ENCODE measurements at places on chromosomes 13 and 19.
A peak's percentile ranks its signal among the peaks of the same experiment; 100 is the strongest.

GRCh38 chr19:44476559-44477408 is 23.5 kb downstream of the ZNF180 start:
- DNase-seq = peak; percentile 21

- DNase-seq = no peak
These were observed 143.5 kb downstream of the DNAJC15 start for GRCh38 chr13:43166644-43167457.

DNA sequence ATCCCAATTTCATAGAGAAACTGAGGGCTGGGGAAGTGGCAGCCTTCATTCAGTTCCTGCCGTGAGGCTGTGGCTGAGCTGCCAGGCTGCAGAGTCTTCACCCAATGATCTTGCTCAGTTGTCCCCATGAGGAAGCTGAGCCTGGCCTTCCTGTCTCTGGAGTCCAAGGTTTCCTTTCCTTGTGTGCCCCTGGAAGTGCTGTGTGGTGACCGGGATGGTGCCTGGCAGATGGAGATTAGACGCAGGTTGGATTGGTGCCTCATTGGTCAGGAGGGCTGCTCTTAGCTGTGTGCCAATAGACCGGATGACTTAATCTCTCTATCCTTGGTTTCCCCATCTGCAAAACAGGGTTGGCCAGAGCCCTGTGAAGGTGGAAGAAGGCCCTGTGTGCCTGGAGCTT is 24.6 kb downstream of the DNM2 start:
- DNase-seq = no peak

- no peak for DNase-seq
These were observed 14.2 kb downstream of the TSHZ3 start for GRCh38 chr19:31334849-31335624.

DNA sequence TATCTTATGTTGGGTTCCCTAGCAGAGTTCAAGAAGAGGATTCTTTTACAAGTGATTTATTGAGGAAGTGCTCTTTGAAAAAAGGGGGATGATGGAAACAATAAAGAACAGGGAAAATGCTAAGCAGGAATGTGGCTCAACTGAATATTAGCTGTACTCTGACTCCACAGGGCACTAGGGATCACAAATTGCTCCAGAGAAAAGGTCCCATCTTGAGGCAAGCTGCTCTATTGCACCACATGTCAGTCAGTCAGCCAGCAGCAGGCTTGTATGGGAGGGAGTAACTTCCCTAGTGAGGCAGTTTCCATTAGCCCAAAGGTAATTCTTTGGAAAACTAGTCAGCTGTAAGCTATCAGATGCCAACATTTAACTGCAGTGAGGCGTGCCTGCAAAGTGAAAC is 73.3 kb upstream of the FNDC3A start:
- DNase-seq = peak; percentile 12

DNA sequence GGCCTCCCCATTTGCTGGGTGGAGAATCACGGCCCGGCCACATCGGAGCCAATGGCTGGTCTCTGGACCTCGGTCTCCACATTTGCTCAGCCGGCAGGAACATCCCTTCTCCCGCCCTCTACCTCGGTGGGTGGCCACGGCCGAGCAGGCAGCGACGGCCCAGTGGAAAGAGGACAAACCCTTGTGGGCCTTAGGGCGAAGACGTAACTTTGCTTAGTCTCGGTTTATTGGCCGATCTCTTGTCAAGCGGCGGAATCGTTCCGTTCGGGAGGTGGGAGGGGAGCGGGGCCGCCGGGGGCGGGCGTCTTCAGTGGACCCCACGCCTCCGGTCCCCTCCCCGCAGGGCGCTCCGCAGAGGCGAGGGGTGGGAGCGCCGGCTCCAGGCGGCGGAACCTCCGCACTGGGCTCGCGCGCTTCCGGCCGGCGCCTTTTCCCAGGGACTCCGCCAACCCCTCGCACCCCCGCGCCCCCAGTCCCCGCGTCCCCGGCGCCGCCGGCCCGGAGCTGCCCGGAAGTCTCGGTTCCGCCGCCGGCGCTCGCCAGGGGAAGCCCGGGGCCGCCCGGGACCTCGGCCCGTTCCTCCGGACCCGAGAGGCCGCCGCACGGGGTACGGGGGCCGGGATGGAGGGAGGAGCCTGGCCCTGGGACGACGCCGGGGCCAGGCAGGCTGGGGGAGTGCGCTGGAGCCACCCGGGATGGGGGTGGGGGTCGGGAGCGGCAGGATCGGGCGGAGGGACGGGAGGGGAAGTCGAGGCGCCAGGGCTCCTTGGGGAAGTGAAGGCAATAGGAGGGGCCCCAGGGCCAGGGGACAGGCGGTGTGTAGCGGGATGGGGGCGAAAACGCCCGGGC is at the start of gene ZNF580:
TSS of gene ZNF580 (plus strand) at position 426 of the 849 bp plus-strand sequence. CDS start 1,507 bp downstream, outside the sequence.
- peak; percentile 71 for DNase-seq

DNA sequence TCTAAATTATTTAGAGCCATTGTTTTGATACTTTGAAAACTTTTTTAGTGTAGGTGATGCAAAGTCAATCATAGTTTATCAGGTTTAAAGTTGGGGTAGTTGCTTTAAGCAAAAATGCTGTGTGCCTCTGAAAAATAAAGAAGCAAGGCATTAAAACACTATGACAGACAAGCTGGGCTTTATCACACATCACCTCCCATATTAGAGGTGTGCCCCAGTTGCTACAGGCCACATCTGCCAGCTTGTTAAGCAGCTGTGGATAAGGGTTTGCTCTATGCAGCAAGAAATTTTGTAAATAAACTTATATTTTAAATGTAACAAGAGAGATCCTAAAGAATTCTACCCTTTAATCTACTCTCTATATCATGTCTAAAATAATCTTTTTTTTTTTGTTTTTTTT is 255.8 kb downstream of the B3GLCT start:
- DNase-seq = no peak

DNA sequence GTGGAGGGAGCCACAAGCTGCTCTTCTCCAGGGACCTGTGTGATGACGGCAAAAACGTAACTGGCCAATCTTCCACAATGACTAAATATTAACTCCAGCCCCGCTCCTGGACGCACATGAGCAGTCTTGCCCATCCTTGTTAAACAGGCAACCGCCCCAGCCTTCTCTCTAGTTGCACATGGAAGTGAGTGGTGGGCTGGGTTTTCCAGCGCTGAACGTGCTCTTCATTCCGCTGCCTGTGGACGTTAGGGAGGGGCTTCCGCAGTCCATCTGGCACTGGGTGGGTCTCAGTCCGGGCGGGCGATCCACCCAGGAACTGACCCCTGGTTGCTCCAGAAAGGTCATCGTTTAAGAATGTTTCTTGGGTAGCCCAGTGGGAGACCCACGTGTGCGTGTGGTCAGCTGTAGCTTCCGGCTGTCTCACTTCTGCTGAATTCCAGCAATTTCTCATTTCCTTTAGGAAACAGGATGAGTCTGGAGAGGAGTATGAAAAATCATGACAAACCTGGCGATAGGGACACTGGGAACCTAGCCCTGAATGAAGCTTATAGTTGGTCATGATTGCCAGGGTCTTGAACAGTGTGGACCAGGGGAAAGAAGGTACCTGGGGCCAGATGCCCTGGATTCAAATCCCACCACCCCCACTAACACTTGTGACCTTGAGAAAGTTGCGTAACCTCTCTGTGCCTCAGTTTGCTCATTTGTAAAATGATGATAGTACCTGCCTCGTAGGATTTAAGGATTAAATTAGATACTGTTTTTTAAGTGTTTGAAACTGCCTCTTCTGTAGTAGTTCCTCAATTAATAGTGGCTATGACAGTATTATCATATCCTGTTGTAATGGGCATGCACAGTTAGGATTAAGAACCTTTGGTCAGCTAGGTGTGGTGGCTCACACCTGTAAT is 92.6 kb downstream of the SIPA1L3 start:
- DNase-seq = peak; percentile 98

DNA sequence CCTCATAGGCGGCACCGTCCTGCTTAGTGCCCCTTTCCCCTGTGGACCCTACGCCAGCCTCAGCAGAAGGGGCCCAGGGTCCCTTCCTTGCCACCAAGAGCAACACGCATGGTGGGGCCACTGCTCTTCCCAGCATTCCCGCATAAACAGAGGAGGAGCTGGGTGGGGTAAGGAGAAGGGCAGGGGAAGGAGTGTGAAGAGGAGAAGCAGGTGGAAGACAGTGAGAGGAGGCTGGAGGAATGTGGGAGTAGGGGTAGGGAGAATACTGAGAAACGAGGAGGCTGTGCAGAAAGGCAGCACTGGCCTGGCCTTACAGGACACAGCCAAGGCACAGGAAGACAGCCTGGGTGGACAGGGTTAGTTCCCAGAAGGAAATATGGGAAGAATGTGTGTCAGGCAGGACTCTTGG is 43.9 kb downstream of the ZNF331 start:
- no peak for DNase-seq

GRCh38 chr19:17532557-17532956 is 21.1 kb downstream of the PGLS start:
- DNase-seq = no peak

- DNase-seq = no peak
These were observed 5.3 kb downstream of the ABCA7 start for GRCh38 chr19:1045247-1045603.

DNA sequence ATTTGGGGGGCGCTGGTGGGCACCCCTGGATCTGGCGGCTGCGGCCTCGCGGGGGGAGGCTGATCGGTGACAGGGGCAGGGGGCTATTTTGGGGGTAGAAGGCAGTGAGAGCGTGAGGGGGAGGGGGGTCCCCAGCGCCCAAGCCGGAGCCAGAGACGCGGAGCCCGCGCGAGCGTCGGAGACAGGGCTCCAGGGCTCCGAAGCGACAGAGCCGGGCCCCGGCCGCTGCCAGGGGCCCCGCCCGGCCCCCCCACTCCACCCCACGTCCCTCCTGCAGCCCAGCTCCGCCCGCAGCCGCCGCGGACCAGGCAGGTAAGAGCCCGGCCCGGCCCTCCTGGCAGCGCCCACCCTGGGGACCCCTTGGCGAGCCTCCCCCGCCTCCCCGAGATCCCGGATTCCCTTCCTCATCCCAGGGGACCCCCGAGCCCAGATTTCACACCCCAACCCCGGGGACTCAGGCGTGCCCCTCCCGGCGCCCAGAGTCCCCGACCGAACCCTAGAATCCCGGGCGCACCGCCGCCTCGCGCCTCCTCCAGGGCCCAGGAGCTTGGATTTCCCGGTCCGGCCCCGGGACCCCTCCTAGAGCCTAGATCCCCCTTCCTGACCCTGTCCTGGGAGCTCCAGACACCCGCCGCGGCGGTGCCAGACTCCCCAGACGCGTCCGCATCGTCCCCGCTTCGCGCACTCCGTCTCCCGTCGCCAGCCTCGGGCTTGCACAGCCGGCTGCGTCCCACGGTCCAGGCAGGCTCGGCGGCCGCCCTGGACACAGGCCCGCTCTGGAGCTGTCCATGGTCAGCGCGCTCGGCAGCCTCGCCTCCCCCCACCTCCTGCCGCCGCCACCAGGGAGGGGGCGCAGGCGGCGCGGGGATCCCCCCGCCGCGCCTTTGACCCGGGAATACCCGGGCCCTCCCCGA is at the start of gene PPFIA3:
TSS of gene PPFIA3 (plus strand) at position 134 of the 914 bp plus-strand sequence. CDS start 8,330 bp downstream, outside the sequence.
- peak; percentile 46 for DNase-seq

- DNase-seq = peak; percentile 28
These were observed 58.0 kb upstream of the IRS2 start for GRCh38 chr13:109844396-109844795.

- DNase-seq = no peak
These were observed 12.1 kb upstream of the PEX11G start for GRCh38 chr19:7500811-7501450.

DNA sequence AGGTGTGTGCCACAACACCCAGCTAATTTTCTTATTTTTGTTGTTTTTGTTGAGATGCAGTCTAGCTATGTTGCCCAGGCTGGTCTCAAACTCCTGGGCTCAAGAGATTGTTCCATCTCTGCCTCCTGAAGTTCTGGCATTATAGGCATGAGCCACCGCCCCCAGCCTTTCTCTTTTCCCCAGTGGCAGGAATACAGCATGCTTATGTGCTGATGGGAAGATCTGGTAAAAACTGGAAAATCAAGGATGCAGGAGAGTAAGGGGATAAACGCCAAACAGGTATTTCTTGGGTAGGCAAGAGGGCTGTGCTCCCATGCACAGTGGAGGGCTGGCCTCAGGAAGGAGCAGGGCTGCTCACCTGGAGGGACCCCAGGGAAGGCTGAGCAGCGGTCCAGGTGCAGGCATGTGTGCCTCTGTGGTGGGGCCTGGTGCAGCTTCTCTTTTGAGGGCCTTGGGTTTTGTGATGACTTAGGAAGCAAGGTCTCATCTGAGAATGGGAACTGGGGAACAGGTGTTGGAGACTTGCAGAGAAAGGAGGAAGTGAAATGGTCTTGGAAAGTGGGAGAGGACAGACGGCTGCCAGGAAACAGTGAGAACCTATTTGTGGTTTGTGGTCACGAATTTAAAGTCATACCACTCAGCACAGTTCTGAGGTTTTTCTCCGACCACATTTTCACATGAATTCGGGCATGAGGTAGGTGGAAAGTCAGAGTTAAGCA is 106.5 kb downstream of the TEX26 start:
- no peak for DNase-seq

- no peak for DNase-seq
These were observed 6.4 kb upstream of the MEX3D start for GRCh38 chr19:1574354-1575136.

- DNase-seq = no peak
These were observed 15.0 kb downstream of the BICRA start for GRCh38 chr19:47623921-47624391.

DNA sequence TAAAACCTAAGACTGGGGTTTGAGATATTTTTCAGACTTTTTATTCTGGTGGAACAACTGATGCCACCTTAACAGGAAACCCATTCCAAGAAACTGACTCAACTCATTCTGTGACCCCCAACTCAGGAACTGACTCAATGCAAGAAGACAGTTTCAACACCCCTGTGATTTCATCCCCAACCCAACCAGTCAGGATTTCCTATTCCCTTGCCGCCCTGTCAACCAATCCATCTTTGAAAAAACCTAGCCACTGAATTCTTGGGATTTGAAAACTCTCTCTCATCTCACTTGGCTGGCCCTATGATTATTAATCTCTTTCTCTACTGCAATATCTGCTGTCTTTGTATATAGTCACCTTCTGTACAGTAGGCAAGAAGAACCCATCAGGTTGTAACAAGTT is 1211.9 kb upstream of the ATXN8OS start:
- DNase-seq = no peak

GRCh38 chr13:26221399-26221720 is 754 bp downstream of the RNF6 start:
- DNase-seq = no peak

DNA sequence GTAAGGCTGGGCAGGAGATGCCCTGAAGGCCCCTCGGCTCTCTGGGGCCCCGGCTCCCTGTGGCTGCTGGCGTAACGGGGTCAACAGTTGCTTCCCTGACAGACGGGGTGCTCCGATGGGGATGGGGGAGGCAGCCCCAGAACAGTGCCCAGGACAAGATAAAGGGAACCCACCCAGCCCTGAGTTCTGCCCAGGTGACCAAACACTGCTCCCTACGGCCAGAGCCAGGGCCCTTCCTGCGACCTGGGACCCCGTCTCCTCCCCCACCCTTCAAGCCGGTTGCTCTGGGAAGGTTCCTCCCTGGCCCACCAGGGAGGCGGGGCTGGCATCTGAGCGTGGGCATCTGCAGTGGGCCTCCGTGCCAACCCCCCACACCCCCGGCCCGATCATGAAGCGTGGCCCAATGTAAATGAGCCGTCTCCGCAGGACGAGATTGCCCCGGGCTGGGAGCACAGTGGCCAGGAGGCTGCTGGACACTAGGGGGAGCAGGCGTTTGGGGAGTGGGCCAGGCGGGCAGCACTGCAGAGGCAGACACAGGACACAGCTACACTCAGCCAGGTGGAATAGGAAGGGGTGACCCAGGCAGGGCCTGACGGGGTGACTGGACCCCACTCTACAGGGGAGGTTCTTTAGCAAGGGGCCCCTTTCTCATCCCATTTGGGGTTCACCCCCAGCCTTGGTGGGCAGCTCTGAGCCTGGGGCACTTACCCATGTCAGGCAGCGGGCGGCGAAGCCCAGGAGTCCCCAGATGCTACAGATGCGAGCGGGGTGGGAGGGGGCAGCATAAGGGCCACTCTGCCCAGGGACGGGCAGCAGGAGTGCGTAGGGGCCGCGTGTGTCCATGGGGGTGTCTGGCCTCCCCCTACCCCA is 1.2 kb upstream of the NKPD1 start:
- DNase-seq = peak; percentile 26

GRCh38 chr13:112486386-112487126 is 101.4 kb downstream of the TUBGCP3 start:
- no peak for DNase-seq

Measured in fibroblast of the aortic adventitia (primary cell).